Upper lobe of right lung (tissue), 1 donor: ENCODE measurements at places on chromosomes 5 and 9. TPM values are rescaled to one million over a fixed set of nuclear protein-coding genes. Genes with fewer than 3 reads are reported as not detected.
A peak's percentile ranks its signal among the peaks of the same experiment; 100 is the strongest.

DNA sequence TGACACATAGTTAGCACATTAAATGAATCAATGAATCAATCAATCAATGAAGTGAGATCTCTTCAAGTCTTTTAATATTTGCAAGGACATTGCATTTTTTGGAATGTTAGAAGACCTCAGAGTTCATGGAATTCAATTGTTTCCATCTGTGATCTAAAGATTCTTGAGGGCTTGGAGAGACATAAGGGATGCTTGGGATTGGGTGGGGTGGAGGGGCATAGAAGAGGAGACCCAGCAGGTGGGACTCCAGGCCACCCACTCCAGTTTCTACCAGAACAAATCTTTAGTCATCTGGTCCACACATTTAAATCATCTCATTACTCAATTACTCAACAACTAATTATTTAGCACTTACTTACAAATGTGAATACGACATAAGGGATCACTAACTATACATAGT lies 251.0 kb upstream of the TRIM32 start:
- no peak for DNase-seq

- DNase-seq: no peak
Observed at GRCh38 chr9:117725426-117725887, 21.3 kb downstream of the TLR4 start.

- peak; percentile 90 for DNase-seq
Observed at GRCh38 chr9:112174222-112174964, 704 bp downstream of the SUSD1 start.

DNA sequence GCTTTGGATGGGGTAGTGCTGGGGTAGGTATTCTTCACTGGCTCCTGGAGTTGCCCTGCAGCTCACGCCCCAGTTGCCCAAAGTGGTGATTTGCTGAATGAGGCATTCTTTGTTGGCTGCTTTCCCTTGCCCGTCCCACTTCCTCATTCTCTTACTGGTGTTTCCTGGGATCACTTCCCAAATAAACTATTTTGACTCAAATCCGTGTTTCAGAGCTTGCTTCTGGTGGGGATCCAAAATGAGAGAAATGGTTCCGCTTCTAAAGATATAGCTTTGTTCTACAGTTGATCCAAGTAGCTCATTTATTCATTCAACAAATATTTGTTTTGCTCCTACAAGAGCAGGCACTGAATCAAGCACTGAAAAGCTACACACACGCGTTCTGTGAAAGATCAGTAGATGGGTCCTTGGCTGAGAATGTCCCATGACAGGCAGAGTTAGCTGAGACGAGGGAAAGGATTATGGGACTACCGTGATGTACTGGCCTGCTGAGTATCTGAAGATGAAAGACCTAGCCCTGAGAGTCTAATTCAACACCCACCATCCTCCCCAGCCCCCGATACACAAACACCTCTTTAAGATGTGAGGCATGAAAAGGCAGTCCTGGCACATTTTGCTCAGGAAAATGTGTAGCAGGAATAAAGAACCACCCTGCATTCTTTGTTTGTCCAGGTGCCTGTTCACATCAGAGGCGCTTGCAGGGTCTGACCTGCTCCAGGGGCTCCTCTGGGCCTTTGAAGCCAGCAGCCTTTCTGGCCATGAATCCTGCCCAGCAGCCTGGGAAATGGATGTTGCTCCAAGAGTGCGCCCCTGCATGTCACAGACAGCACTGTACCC lies 143.1 kb upstream of the RANBP3L start:
- no peak for DNase-seq

DNA sequence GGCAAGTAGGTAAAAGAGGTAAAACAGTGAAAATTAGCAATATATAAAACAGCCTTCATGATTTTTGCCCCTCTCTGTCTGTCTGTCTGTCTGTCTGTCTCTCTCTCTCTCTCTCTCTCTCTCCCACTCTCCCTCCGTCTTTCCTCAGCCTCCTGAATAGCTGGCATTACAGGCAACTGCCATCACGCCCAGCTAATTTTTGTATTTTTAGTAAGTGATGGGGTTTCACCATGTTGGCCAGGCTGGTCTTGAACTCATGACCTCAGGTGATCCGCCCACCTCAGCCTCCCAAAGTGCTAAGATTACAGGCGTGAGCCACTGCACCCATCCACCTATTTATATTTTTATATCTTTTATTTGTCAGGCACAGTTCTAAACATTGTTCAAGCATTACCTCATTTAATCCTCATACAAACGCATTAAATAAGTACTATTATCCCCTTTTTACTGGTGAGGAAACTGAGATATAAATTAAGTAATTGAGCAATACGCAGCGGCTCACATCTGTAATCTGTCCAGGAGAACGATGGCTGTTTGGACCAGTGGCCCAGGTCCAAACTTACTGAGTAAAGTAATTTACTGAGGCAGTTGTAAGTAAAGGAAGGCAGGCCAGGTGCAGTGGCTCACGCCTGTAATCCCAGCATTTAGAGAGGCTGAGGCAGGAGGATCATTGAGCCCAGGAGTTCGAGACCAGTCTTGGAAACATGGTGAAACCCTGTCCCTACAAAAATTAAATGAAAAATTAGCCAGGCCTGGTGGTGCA lies 60.9 kb downstream of the UBE2R2 start:
- DNase-seq: no peak

Gene RANBP3L
- total RNA-seq: 7.1 TPM

Gene CCL27
- not detected for total RNA-seq

- peak; percentile 81 for DNase-seq
Observed at GRCh38 chr9:128818839-128819715, 777 bp downstream of the ENDOG start.

Gene KCNV2
- not detected for total RNA-seq

Gene PCDHGB4
- total RNA-seq: 4.2 TPM

GRCh38 chr9:98300611-98301010 lies 45.2 kb upstream of the TBC1D2 start:
- DNase-seq: no peak
